GOT3 (cell line): ENCODE measurements at places on chromosomes 12 and 14.

DNA sequence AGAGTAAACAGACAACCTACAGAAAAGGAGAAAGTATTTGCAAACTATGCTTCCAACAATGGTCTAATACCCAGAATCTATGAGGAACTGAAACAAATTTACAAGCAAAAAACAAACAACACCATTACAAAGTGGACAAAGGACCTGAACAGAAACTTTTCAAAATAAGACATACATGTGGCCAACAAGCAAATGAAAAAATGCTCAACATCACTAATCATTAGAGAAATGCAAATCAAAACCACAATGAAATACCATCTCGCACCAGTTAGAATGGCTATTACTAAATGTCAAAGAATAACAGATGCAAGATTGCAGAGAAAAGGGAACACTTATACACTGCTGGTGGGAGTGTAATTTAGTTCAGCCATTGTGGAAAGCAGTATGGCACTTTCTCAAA is 125.8 kb downstream of the C12orf42 start:
- DNase-seq: no peak

GRCh38 chr12:119828300-119828699 is 48.8 kb downstream of the CIT start:
- no peak for DNase-seq

- DNase-seq: no peak
These were observed 41.2 kb upstream of the MEG3 start for GRCh38 chr14:100784523-100785337.

- DNase-seq: no peak
These were observed 310.1 kb downstream of the ETNK1 start for GRCh38 chr12:22935090-22935489.

- DNase-seq: no peak
These were observed 31.0 kb upstream of the SLC38A1 start for GRCh38 chr12:46299851-46300250.

- no peak for DNase-seq
These were observed 34.8 kb downstream of the NFKBIA start for GRCh38 chr14:35369701-35370191.

GRCh38 chr12:25384038-25384892 is 133.5 kb upstream of the KRAS start:
- no peak for DNase-seq
